ENCODE measurements at places on chromosomes 3 and 15.

DNA sequence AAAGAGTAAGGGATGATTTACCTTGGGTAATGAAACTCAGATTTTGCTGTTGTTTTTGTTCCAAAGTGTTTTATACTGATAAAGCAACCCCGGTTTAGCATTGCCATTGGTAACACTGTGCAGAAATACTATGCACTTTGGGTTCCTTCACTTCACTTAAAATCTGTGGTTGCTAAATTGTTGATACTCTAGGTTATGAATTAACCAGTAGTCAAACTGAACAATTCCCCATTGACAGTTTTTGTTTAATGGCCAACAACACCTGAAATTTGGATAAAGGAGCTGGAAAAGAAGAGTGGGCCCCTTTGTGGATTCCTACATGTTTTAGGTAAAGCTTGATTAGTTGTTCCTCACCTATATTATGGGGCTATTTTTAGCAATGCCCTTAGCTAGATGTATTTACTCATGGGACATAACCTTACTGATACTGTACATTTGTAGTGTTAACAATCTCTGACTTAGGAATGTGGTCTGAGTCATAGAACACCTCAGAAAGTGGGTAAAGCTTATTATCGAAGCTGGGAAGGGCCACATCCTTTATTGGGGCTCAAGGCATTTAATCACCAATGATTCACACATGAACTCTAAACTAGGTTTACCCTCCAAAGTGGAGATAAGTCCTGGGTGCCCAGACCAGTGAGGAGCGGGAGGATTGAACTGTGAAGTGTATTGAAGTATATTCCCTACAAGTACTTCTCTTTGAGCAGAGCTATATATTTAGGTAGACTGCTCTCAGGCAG, 29.5 kb upstream of the THRB start:
- peaks cover 37% of the 10 kb centered on the region for H3K27me3 ChIP-seq
- no peaks in the 10 kb centered on the region for H3K36me3 ChIP-seq
- H3K4me1 ChIP-seq: peaks cover 4% of the 10 kb centered on the region
- no peak for DNase-seq
- no peak overlapping the region for H3K4me3 ChIP-seq
- no peak overlapping the region for H3K27ac ChIP-seq

DNA sequence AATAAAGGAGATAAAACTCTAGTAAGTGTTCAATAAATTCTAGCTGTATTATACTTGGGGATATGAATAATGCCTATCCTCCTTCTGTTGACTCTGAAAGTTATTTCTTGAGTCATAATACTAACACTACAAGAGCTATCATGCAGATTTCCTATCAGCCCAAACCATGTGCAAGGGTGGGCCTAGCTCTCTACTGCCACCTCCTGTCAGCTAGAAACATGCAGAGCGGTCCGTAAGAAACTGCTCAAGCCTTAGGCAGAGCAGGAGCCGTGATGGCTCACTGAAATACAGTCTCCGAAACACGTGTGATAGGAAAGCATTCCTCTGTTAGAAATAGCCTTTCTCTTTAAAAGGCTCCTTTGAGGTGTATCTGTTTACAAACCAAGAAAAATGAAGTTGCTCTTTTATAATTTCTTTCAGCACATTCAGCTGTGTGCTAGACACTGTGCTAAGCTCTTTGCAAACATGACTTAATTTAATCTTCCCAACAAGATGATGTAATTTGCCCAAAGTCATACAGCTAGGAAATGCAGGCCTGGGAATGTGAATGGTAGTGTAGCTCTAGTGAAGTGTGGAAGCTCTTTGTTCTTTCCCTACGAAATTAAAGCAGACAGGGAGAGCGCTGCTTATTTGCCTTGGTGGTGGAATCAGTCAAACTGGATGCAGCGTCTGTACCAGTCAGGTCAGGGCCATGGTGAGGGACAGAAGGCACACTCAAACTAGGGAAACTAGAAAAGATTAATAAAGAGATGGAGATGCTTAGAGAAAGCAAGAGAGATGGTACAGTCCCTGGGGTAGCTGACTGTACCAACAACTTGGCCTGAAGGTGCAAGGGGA, 43.1 kb downstream of the MTHFS start:
- H3K4me3 ChIP-seq: no peak overlapping the region
- peaks cover 1% of the 10 kb centered on the region for H3K36me3 ChIP-seq
- peaks cover 13% of the 10 kb centered on the region for H3K4me1 ChIP-seq
- peak; percentile 64 for DNase-seq
- H3K27ac ChIP-seq: no peak overlapping the region

DNA sequence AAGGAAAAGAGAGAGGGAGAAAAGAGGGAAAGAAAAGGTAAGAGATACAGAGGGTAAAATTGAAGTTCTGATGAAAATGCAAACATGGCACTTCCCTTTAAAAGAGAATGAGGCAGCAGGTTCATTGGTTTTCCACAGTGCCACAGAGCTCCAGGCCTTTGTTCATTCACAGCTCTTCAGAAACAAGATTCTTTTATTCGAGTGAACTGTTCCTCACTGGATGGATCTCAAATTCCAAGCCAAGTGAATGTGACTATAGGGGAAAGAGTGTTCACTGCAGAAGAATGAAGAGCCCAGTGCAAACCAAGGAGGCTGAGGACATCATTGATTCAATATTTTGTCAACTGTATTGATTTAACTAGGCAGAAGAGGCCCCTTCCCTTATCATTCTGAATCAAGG, 280.3 kb upstream of the PROK2 start:
- no peak for DNase-seq
- no peak overlapping the region for H3K4me3 ChIP-seq
- H3K4me1 ChIP-seq: peaks cover 9% of the 10 kb centered on the region
- H3K36me3 ChIP-seq: peaks cover 6% of the 10 kb centered on the region
- H3K27ac ChIP-seq: no peak overlapping the region

DNA sequence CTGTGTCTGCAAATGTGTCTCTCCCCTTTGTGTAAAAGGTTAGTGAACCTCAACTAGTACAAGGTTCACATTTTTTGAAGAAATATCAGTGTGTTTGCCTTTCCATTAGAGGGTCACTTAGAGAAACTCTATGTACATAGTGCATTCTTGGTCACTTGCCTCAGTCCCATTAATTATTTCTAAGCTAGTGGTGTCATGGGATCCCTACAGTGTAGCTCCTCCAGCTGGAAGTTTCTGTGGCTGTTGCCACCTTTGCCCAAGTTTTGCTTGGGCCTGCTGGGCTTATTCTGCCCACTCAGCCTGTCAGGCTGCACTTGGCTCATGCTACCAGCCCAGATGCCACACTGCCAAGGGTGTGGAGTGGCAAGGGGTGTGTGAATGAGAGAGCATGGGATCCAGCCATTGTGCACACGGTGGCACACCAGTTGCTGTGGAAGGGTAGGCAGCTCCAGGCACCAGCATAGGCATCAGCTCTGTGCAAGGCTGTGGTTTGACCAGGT, 161.7 kb downstream of the ARPP21 start:
- no peak for DNase-seq
- H3K4me3 ChIP-seq: no peak overlapping the region
- H3K27ac ChIP-seq: no peak overlapping the region
- no peaks in the 10 kb centered on the region for H3K27me3 ChIP-seq
- no peaks in the 10 kb centered on the region for H3K4me1 ChIP-seq
- no peaks in the 10 kb centered on the region for H3K36me3 ChIP-seq

GRCh38 chr15:58992181-58992580, 4.7 kb downstream of the RNF111 start:
- H3K27ac ChIP-seq: no peak overlapping the region
- DNase-seq: no peak
- no peaks in the 10 kb centered on the region for H3K27me3 ChIP-seq

DNA sequence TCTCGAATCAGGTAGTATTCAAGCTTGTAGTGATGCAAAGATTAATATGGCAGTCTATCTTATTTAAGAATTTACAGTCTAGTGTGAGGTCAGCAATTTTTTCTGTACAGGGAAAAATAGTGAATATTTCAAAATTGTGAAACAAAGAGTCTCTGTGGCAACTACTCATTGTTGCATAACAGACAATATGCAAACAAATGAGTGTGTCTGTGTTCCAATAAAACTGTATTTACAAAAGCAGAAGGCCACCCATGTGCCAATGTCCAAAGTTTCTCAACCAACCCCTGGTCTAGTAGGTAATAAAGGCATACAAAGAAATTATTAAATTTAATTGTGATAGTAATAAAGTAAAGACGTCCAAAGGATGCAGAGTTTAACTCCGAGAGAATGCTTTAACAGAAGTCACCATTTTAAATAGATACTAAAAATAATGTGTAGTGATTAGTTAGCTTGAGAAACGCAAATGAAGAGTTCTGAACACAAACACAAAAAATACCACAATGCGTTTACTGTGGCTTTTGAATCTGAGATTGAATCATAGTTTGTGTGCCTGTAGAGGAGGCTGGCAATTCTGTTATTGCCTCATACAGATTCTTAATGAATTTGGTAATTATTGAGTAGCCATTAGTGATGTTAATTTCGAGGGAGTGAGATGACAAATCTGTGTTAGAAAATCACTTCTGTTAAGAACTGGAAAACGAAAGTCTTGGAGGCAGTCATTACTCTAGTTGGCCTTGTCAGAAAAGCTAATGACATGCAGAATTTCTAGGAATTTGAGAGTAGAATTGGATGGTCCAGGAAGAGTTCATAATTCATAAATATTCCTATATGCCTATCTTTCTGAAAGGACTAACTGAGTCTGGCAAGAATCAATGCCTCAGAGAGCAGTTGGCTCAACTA, 48.7 kb downstream of the CADM2 start:
- H3K27me3 ChIP-seq: no peaks in the 10 kb centered on the region
- no peak for DNase-seq
- H3K27ac ChIP-seq: no peak overlapping the region
- no peak overlapping the region for H3K4me3 ChIP-seq
- H3K36me3 ChIP-seq: no peaks in the 10 kb centered on the region

DNA sequence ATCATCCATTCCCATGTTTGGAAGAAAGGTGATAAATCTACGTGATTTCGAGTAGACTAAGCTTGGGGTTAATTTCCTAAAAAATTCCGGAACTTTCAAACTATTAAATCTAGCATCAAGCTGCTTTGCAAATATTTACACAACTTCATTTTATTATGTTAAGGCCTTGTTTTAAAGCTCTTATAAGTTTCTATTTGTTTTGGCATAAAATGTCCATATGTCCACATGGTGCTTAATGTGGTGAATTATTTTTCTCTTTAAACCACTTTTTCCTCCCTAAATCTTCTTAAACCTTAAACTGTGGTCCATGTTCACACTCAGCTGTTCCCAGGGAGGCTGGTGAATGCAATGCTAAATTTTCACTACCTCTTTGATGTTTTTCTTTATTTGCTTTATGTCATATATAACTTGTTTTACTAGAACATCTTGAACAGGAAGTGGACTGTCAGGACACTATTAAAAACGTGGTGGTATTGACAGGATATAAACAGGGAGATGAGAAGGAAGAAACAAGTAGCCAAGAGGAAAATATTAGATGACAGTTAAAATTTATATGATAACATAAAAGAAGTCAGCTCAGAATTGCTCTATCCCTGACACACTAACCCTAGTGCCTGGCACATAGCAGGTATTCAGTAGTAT, 72.5 kb upstream of the AGTR1 start:
- no peaks in the 10 kb centered on the region for H3K36me3 ChIP-seq
- H3K27me3 ChIP-seq: no peaks in the 10 kb centered on the region
- no peaks in the 10 kb centered on the region for H3K4me1 ChIP-seq
- no peak overlapping the region for H3K27ac ChIP-seq
- H3K4me3 ChIP-seq: no peak overlapping the region

DNA sequence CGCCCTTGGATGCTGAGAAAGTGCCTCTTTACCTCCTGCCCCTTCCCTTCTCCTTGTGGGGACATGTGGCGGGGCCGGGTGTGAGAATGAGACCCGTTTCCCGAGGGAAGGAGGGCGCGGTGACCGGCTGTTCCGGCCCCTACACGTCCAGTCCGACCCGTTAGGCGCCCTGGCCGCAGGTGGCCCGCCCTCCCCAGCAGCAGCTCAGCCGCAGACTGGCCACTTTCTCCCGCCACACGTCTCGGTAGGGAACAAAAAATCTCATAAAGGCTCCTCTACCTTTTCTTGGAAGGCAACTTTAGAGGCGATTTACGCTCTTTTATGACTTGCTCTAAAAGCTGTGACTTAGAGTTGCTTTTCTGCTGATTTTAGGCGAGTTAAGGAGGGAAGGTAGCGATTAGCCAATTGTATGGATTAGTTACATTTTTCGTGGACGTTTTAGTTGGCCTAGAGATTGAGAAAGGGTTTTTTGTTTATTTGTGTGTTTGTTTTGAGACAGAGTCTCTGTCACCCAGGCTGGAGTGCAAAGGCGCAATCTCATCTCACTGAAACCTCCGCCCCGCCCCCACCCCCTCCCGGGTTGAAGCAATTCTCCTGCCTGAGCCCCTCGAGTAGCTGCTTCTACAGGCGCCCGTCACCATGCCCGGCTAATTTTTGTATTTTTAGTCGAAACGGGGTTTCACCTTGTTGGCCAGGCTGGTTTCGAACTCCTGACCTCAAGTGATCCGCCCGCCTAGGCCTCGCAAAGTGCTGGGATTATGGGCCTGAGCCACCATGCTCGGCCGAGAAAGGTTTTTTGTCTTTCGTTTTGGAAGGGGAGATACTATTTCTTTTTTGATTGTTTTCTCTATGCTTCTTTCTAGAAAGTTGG, 8.3 kb upstream of the PGPEP1L start:
- H3K27me3 ChIP-seq: peaks cover 21% of the 10 kb centered on the region
- no peak overlapping the region for H3K27ac ChIP-seq
- peaks cover 5% of the 10 kb centered on the region for H3K4me1 ChIP-seq
- peak overlapping the region; percentile 85 for H3K4me3 ChIP-seq
- peak; percentile 3 for DNase-seq

DNA sequence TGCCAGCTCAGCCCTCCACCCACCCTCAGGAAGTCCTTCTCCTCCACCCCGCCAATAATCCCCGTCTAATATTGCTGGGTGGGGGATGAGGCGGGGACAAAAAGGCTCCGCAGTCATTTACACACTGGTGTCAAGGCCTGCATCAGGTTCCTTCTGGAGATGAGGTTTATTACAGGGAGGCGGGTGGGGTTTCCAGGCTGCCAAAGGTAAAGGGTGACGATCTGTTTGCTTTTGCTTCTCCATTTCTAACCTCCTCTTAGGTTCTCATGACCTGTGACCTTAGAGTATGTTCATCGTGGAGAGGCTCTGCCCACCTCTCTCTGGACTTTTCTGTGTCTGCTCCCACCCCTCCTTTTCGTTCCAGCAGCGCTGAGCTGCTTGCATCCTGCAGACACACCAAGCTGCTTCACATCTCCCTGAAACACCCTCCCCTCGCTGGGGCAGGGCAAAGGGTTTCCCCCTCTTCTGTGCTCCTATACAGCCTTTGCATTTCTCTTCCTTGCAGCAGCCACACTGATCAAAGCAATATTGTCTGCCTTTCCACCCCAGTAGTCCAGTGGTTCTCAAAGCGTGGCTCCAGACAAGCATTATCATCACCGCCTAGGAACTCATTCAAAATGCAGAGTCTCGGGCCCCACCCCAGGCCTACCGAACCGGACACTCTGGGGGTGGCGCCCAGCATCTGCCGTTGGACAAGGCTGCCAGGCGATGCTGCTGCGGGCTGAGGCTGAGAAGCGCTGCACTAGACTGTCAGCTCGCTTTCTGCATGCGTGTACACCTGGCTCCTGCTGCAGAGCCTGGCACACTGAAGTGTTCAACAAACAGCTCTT, 26.6 kb downstream of the CA12 start:
- H3K27me3 ChIP-seq: peaks cover 21% of the 10 kb centered on the region
- H3K36me3 ChIP-seq: no peaks in the 10 kb centered on the region
- H3K4me1 ChIP-seq: no peaks in the 10 kb centered on the region
- no peak overlapping the region for H3K27ac ChIP-seq
- no peak overlapping the region for H3K4me3 ChIP-seq
